Right lobe of liver (tissue), 6 donors: ENCODE measurements at places on chromosomes 4 and X. TPM values are rescaled to one million over a fixed set of nuclear protein-coding genes. Genes with fewer than 3 reads are reported as not detected.

The AMTN gene
- total RNA-seq = not detected

- DNase-seq = peak; percentile 28
Measured at GRCh38 chr4:8238036-8238511, 31.5 kb upstream of the HTRA3 start.

The TMPRSS11E gene
- total RNA-seq = not detected

The TASL gene
- total RNA-seq = 1.3 TPM

DNA sequence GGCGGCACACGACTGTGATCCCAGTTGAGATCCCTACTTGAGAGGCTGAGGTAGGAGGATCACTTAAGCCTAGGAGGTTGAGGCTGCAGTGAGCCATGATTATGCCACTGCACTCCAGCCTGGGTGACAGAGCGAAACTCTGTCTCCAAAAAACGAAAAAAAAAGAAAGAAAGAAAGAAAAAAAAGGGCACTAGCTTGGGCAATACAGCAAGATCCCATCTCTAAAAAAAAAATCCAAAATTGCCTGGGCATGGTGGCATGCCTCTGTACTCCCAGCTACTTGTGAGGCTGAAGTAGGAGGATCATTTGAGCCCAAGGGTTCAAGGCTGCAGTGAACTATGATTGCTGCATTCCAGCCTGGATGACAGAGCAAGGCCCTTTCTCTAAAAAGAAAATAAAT is 10.7 kb upstream of the KLHL15 start:
- DNase-seq = no peak

DNA sequence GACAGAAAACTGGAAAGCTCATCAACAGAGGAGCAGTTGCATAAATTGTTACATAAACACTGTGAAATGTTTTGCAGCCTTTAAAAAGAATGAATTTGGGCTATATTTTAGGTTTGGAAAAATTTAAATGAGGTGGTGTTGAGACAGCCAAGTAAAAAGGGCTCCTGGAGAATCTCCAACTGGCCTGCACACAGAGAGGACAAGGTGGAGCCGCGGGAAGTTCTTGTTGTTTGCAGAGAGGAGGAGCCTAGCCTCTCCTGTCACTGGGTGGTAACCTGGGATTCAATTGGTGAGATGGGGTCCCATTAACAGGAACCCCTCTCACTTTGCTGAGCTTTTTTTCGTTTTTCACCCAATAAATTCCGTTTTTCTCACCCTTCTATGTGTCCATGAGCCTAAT is 13.4 kb downstream of the GIMD1 start:
- peak; percentile 57 for DNase-seq

DNA sequence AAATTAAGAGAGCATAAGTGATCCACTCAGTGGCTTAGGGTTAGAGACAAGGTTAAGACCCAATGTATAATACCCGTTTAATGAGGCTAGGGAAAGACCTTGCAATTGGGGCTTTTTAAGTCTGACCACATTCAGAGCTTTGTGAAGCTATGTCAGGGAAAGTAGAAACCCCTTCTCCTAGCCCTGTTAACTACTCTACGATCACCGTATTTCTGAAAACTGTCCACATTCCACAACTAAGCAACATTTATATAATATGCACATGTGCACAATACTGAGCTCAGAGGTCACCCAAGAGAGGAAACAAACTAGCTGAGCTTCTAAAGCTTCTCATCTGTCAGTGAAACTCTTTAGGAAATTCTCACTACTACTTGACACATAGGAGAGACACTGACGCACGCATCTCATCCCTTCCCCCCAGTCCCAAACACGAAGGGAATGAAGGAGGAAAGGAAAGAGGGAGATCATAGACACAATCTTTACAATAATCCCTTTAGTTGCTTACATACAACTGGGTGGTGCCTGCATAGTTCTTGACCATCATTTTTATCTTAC is 56.2 kb downstream of the METTL14 start:
- no peak for DNase-seq

- no peak for DNase-seq
Measured at GRCh38 chrX:42686706-42687105, 91.3 kb downstream of the PPP1R2C start.

The DMRTC1 gene
- total RNA-seq = not detected

DNA sequence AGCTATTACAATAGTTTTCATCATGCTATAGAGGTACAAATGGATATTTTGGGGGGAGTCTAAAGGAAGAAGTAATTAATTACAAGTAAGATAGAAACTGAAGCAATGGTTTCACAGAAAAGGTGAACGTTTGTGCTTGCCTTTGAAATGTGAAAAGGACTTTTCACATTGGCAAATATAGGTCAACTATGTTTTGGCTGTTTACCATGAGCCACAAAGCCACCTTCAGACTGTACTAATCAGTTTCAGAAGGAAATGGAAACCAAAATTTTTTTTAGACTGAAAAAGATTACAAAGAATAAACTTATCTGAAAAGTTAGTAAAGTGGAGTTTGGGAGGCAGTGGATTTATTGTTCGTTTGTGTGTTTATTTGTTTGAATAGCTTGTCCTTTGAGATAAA is 32.1 kb downstream of the SYTL5 start:
- DNase-seq = no peak
